ACHN (cell line): ENCODE measurements at places on chromosomes 11 and 22.

GRCh38 chr22:23984430-23984829, 4.5 kb downstream of the GSTT2 start:
- DNase-seq = peak; percentile 16

- no peak for DNase-seq
Observed at GRCh38 chr11:2942872-2943710, 13.9 kb upstream of the PHLDA2 start.

DNA sequence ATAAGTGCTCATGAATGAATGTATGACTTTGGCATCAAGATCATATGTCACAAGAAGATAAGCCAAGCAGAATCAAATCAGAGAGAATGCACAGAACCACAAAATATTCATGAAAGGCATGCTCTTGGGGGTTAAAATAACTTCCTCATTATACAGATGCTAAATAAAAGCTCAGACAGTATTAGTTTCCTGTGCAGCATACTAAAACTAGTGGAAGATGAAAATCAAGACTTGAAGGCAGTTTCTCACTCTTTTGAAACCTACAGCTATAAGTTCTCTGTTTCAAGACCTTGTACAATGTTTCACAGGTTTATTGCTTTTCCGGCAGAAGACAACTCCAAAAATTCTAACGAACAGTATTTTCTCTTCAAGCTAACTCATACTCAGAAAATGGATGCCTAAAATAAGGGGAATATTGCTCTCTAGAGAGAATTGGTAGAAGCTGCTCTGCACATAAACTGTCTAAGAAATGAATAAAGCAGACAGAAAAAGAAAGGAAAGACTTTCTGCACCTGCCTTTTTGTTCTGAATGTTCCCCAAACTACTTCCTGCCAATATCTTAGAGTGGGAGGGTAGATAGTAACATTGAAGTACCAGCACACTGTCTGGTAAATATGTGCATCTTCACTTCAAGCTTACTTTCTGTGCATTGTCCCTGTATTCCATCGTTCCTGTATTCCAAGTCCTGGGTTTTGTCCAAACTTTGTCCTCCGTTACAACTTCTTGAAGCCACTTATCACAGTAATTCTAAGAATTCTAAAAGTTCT, 639.4 kb upstream of the FAT3 start:
- DNase-seq = no peak

GRCh38 chr11:111776398-111777093, 10.4 kb upstream of the PPP2R1B start:
- no peak for DNase-seq

DNA sequence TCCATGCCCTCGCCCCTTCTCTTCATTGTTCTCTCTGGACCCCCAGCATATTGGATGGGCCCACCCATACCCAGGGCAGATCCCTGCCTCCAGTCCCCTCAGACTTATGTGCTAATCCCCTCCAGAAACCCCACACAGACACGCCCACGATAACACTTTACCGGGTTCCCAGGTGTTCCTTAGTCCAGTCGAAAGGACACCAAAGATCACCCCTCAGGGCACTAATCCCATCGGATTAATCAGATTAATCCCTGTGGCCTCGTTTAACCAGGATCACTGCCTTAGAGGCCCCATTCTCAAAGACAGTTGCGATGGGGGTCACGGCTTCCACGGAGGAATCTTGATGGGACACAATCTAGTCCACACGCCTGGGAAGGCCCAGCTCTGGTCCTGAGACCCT, 80.8 kb downstream of the SHANK2 start:
- DNase-seq = no peak
